RWPE1 (cell line): ENCODE measurements at places on chromosomes 6 and 20.

DNA sequence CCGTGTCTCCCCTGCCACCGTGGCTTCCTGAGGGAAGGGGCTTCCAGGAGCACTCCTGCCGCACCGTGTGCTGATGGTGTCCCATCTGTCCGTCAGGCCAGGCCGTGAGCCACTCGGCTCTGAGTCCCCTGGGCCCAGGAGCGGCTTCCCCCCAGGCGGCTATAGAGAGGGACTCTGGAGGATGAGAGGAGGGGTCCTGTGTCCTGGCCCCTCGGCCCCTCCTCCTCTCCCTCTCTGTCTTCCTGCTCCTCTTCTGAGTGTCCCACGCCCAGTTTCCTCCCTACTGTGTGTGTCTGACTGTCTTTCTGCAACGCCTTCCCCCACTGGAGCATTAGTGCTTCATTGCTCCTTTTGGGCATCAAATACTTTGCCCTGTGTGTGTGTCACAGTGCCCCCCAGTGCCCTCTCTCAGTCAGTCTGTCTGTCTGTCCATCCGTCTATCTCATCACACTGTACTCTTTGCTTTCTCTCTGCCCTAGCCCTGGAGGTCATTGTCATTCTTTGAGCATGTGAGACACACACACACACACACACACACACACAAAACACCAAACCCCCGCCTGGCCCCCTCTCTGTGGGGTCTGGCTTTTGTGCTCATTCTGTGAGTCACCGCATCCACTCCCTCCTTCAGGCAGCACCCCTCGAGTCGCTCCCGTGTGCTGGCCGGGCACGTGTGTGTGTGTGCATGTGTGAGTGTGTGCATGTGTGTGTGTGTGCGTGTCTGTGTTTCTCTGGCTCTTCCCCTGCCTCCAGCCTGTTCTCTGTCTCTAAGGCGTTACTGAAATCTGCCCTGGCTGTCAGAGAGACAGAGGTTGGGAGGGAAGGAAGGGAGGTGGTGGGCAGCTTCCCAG, 71.9 kb downstream of the SRC start:
- DNase-seq = no peak

GRCh38 chr6:7243179-7243981, 69.6 kb downstream of the SSR1 start:
- DNase-seq = peak; percentile 71

DNA sequence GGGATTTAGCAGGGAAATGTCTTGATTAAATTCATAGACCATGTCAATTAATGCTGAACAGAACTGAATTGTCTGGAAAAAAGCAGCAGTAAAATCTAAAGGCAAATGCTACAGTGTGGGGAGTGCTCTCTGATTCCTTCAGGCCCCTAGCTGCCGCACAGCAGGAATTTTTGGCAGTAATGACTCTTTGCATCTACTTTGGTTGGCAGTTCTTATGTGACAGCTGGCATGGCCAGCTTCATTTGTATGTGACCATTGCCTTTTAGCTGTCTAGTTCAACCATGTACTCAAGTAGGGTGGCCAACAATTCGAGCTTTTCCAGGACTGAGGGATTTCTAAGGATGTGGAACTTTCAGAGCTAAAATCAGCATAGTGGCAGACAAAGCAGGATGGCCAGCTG, 499.1 kb upstream of the MAN1A1 start:
- no peak for DNase-seq

DNA sequence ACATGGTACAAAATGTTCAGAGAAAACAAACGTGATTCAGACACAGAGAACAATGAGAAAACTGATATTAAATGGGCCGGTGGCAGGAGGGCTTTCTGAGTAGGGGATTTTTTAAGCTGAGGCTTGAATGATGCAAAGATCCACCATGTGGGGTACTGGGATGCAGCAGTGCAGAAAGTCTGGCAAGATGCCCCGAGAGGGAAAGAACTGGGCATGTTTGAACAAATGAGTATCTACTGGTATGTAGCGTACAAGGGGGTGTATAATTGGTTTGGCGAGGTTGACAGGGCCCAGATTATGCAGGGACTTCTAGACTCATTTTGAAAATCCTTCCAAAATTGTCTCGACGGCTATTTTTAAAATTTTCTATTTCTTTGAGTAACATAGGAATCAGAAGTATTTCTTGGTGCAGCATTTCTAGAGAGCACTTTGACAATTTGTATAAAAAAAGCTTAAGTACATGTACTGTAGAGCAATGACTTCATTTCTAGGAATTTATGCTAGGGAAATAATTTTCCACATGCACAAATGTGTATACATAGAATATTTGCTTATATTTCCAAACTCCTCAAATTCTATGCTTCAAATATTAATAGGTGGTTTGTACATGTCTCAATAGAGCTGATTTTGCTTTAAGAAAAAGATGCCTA, 119.6 kb upstream of the DOK5 start:
- peak; percentile 62 for DNase-seq

DNA sequence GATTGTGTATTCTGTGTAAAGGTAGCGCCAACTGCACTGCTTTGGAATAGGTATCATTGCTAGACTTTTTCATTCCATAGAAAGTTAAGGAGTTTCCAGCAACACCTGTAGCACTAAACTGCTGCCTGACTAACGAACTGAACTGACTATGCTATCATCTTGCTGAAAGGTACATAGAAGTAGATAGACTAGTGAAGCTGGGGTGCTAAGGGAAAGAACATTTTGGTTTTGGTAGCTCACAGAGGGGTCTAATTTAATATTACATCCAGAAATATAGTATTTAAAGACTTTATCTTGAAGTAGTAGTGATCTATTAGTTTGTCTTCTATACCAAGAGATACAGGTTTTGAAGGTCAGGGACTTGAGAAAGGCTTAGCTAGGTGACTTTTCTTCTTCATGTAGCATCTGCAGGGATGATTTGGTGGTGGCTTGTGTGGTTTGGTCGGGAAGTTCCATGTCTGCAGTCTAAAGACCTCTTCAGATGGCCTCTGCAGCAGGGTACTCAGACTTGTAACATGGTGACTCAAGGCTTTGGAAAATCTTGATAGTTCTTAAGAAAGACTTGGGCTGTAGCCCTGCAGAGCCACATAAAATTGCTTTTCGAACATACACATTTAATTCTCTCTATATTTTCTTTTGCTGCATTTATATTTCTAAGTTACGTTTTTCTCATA, 10.2 kb downstream of the SENP6 start:
- DNase-seq = no peak

DNA sequence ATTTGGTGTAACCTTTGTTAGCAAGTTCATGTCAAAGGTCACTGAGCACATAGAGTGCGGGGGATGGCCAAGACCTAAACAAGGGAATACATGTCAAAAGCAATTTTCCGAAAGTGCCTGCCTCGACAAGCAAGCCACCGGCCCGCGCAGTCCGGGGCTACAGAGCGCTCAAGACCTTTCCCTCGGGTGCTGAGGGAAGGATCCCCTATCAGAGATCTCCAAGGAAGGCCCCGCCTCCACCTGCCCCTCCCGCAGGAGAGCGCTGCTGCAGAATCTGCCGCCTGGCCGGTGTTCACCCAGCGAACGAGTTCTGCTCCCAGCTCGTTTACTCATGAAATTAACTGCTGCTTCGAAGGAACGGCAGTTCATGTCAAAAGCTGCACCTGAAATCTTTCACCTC, 252.7 kb downstream of the BMP7 start:
- DNase-seq = peak; percentile 81

DNA sequence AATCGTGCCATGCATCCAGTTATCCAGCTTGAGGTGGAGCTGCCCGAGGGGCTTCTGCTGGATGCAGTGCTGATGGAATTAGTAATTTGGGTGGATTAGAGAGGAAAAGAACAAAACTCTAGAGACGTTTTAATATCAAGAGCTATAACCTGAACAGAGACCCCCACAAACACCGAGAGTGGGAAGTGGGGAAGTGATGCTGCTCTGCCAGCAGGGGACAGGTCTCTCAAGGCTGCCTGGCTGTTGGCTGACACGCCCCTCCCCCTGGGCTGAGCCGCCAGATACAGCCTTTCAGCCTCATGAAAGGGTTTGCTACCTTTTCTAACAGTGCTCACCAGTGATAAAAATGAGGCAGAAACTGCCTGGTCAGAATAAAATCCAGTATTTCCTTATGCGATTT, 9.6 kb downstream of the LEMD2 start:
- DNase-seq = no peak

DNA sequence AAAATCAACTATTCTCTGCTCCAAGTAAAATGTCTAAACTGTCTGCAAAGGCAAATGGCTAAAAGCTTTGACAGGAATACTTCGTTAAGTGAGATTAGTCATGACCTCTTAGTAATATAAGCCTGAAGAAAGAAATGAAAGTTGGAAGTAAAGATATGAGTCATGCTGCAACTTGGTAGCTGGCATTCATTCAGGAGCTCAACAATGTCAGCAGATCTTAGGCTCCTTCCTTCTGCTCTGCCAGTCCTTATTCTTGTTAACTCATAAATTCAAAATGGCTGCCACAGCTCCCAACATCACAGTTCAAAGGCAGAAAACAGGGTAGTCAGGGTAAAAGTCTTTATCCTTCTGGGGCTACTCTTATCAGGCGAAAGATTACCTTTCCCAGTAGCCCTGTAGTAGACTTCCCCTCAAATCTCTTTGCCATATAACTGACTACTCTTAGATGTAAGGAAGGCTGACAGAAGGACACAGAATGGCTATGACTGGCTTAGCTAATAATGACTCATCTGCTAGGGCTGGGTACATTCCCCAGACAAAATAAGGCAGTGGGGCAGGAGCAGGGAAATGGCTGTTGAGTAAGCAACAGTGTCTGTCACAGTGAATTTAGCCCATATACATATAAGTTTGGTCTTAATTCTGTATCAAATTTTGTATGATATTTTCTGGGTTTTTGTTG, 24.4 kb upstream of the C6orf62 start:
- DNase-seq = peak; percentile 93

DNA sequence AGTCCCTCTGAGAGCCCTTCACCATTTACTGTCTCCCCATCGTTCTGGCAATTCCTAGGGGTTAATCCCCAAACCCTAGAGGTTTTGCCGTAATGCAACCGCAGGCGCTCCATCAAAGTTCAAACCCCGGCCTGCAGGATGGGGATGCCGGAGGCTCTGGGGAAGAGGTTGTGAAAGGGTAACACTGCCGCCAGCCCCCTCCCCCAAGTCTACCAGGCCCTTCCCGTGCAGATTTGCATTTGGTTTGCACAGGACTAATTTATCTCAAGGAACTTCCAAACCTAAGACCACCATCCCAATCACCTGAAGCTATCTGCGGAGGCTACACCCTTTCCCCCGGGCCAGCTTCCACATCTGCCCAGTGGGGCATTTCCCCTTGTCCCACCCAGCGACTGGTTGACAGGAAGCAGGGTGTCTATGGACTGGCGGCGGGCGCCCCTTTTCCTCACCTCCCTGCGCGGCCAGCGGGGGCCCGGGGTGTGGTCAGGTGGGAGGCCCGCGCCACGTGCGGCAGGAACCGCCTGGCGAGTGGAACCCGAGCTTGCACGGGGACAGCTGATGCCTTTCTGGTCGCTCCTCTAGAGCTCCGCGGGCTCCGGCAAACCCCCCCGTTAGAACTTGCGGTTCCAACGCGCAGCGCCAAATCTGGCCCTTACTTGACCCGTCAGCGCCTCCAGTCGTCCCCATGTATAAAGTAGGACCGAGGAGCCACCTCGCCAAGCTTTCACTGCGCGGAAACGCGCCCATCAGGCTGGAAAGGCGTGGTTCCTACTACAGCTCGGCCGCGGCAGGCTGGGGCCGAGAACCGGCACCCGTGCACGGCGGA, 9.4 kb upstream of the SLC4A11 start:
- no peak for DNase-seq

DNA sequence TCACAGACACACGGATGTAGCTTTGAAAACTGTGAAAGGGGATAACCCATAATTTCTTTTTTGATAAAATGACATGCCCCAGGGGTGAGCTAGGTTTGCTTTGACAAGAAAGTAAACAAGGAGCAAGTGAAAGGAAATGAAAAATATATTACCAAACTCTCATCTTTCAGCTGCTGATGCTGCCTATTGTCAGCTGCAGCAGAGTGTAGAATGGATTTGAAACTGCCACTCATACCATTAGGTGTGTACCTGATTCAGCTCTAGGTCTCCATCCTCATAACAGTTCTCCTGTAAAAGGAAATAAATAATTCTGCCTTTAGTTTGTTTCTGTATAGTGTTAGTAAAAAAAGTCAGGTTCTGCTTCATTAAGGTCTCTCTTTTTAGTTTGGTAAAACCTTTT, 415.1 kb upstream of the MARCKS start:
- no peak for DNase-seq

DNA sequence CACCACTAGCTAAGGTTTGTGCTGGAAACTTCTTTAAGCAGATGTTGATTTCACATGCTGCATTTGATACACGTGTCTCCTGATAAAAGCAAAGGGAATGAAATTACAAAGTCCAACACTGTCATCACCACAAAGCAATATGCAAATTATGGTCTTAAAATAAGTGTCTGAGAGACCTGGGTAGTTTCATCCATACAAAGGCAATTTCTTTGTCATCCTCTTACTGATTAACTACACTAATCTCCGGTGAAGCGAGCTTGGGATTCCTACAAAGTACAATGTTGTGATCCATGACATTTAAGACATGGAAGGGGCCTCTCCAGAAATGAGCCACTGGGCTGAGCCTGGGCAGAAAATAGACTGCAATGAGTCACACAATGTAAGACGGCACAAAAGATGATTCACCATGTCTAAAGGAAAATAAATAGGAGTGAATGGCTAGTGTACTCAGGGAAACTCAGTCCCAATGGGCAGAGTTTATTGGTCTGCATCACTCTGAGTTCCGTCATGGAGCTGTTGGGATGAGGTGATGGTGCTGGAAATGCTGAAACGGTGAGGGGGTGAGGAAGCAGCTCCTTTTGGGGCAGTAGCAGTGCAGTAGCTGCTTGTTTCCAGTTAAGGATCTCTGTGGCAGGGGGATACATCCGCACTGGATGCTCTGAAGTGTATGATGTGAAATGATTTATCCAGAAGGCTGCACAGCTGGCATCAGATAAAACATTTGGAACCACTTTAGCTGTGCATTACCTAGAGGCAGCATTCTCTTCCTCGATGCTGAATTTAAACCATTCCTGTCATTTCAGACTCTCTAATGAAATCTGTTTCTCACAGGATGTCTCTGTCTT, 103.3 kb downstream of the IBTK start:
- DNase-seq = peak; percentile 87

GRCh38 chr20:49987868-49988690, 5.3 kb downstream of the SNAI1 start:
- DNase-seq = no peak

DNA sequence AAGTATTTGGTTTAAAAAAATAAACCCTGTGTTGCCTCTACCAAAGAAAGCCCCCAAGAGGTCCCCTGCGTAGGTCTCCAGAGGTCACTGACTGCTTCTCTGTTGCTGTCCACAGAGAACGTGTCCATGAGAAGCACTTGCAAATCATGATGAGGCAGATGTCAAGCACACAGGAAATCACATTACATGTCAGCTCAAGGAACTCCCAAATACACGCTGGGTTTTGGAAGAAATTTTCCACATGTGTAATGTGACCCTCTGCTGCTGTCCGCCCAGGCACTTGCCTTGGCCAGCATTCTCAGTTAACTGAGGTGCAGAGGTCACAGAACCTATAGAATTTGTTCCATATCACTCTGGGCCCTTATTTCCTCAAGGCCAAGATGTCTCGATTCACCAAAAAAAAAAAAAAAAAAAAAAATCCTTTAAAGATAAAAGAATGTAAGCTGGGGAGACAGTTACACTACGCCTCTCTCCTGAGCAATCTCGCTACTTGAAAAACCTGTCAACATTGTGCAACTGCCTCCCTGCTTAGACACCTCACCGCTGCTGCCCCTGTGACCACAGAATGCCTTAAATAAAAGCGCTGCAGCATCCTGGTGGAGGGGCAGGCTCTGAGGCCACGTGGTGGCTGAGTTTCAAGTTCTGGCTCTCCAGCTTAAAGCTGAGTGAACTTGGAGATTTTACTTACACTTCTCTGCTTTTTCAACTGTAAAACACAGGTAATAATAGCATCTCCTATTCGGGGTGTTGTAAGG, 42.3 kb downstream of the SLC22A23 start:
- peak; percentile 79 for DNase-seq
